ENCODE measurements at places on chromosomes 6 and 20. TPM values are rescaled to one million over a fixed set of nuclear protein-coding genes. Genes with fewer than 3 reads are reported as not detected.

Gene PAK5
- not detected for total RNA-seq

Gene C6orf52
- 3.9 TPM for total RNA-seq

Gene RAD21L1
- 0.52 TPM for total RNA-seq

Gene CALHM4
- total RNA-seq = not detected

Gene NANP
- 5.3 TPM for total RNA-seq

Gene BPIFB3
- not detected for total RNA-seq

Gene SRMS
- not detected for total RNA-seq

Gene AMD1
- total RNA-seq = 62.3 TPM

Gene PSORS1C2
- total RNA-seq = not detected

Gene GPX6
- total RNA-seq = not detected

Gene OR2B6
- total RNA-seq = not detected

Gene SLC25A27
- total RNA-seq = 7.9 TPM
